ENCODE measurements at places on chromosomes 5 and 9. TPM values are rescaled to one million over a fixed set of nuclear protein-coding genes. Genes with fewer than 3 reads are reported as not detected.

TRIM36 gene
- total RNA-seq, result 0.74 TPM

SLC25A2 gene
- 0.32 TPM for total RNA-seq

SEC24A gene
- total RNA-seq, result 21.1 TPM

TMC1 gene
- total RNA-seq, result 0.99 TPM

PTCD2 gene
- total RNA-seq, result 5.9 TPM

LRRC14B gene
- total RNA-seq, result not detected

ARHGEF28 gene
- total RNA-seq, result 74.8 TPM

SLC34A3 gene
- total RNA-seq, result not detected

FLT4 gene
- total RNA-seq, result 1.5 TPM

SHOC1 gene
- total RNA-seq, result not detected

LAMC3 gene
- 0.07 TPM for total RNA-seq

NR2F1-AS1 gene
- 17.1 TPM for total RNA-seq

POC5 gene
- 8.5 TPM for total RNA-seq

ZNF79 gene
- 9.4 TPM for total RNA-seq

PCDHA1 gene
- not detected for total RNA-seq

SMIM33 gene
- not detected for total RNA-seq

ADAMTS19 gene
- not detected for total RNA-seq

C5orf58 gene
- total RNA-seq, result not detected

SHISAL2B gene
- not detected for total RNA-seq

CAMK2A gene
- not detected for total RNA-seq

SV2C gene
- total RNA-seq, result not detected

PCDHAC2 gene
- 2.5 TPM for total RNA-seq

NTNG2 gene
- 0.92 TPM for total RNA-seq
